Cardiac septum (tissue), 1 donor: ENCODE measurements at places on chromosomes 5 and 9. TPM values are rescaled to one million over a fixed set of nuclear protein-coding genes. Genes with fewer than 3 reads are reported as not detected.

SGCD gene
- 83.1 TPM for total RNA-seq

PCDHGB7 gene
- 16.4 TPM for total RNA-seq

EFNA5 gene
- total RNA-seq, result 40.9 TPM

DNA sequence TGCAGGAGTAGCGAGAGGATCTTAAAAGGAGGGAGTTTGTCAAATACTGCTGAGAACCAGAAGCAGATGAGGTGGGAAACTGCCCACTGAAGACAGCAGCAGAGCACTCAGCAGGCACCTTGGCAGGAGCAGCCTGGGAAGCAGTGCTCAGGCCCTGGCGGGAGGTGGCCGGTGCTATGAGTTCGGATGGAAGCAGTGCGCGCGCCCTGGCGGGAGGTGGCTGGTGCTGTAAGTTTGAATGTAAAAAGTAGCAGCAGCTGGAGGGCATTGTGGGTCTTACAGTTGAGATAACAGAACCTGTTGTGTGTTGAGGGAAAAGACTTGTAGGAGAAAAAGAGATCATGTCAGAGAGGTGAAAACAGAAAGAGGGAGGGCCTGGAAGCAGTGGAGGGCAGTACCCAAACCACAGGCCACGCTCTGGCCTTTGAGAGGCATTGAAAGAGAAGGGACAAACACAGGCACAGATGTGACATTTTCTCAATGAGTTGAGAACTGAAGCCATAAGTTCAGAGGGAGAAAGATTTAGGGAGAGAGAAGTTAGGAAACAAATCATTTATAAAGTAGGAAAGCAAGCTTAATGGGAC lies 130.9 kb downstream of the ERCC6L2 start:
- DNase-seq, result no peak

DNA sequence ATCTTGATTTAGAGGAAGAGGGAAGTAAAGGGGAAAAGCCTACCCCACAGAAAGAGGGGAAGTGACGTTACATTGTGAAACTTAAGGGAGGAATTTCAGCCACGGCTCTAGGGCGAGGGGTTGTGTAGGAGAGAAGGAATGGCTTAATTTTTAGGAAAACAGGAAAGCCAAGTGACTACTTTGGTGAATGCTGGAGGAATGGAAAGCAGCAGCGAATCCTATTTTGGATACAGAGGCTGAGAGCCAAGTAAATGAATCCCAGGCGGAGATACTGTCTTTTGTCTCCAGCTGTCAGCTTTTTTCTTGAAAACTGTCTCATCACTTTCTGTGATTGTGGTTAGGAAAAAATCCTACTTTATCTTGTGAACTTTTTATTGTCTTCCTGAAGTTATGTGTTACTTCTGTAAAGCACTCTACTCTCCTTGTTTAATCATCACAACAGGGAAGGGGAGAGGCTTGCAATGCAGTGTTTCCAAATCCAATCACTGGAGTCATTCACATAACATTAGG lies 188.4 kb downstream of the TSSK1B start:
- DNase-seq, result no peak

- DNase-seq, result no peak
Measured at GRCh38 chr5:127192150-127192549, 98.4 kb upstream of the MEGF10 start.

DNA sequence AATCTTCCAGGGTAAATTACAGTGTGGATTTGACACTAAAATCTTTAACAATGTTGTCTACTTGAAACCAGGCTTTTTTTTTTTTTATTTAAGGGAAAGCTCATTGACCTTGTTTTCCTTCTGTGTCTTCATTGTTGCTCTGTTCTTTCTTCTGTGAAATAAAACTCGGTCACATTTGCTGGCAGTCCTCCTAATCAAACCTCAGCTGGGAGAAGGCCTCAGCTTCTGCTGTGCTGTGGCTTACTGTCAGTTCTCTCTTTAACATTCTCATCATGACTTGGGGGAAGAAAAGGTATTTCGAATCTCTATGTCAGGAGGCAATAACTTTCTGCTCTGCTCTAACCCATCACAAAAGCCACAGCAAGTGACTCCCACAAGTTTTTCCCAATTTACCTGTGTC lies 268.9 kb downstream of the ZNF608 start:
- no peak for DNase-seq

- DNase-seq, result no peak
Measured at GRCh38 chr5:8068078-8068477, 199.1 kb downstream of the MTRR start.
